ENCODE measurements at places on chromosomes 2 and 18.

DNA sequence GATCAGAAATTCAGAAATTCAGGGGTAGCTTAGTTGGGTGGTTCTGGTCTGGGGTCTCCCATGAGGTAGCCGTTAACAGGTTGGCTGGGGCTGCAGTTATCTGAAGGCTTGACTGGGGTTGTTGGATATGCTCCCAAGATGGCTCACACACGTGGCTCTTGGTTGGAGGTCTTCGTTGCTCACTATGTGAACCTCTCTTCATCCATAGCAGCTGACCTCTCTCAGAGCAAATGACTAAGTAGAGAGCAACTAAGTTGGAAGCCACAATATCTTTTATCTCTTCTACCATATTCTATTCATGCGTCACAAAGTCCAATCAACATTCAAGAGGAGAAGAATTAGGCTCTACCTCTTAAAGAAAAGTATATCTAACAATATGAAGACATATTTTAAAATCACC is 38.7 kb upstream of the SERTAD2 start:
- DNase-seq = no peak

- DNase-seq = no peak
Measured at GRCh38 chr2:30897539-30897938, 90.3 kb upstream of the CAPN13 start.

GRCh38 chr2:203437511-203437910 is 97.6 kb downstream of the RAPH1 start:
- DNase-seq = no peak

GRCh38 chr2:140248623-140249022 is 1468.4 kb upstream of the NXPH2 start:
- DNase-seq = no peak

DNA sequence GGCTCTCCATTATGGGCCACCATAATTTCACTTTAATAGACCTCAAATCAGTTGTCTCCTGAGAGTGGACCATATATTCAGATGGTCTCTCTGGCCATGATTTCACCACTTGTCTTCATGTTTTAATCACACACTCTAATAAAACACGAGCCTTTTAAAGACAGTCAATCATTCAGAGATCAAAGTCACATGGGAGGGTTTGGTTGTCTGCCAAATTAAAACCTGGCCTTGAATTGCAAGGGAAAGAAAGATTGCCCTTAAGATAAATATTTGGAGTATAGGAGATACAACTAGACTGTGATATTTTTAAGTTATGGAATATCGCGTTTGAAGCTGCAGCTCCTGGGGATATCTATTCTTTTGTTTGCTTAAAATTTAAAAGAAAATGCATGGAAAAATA is 377.8 kb upstream of the DDX18 start:
- no peak for DNase-seq

GRCh38 chr2:181988154-181988924 is 2.7 kb downstream of the PPP1R1C start:
- no peak for DNase-seq

- DNase-seq = no peak
Measured at GRCh38 chr18:40607542-40608148, 1347.4 kb upstream of the PIK3C3 start.

GRCh38 chr2:239401881-239402233 is 1.0 kb upstream of the HDAC4 start:
- DNase-seq = no peak

DNA sequence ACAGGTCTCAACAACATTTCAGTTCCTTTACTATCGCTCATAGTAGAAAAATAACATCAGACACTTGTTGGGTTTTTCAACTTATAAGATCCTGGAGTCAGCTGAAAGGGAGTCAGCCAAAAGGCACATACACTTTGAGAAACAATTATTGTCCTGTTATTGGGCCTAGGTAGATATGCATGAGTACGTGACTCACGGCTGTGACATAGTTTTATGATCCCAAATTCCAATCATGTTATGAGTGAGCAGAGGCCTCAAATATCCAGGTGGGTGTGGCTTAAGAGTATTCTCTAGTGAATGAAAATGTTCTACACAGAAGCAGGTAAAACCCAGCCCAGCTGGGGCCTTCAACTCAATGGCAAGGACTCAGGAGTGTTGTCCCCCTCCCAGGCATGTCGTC is 27.2 kb downstream of the SERPINB8 start:
- no peak for DNase-seq

DNA sequence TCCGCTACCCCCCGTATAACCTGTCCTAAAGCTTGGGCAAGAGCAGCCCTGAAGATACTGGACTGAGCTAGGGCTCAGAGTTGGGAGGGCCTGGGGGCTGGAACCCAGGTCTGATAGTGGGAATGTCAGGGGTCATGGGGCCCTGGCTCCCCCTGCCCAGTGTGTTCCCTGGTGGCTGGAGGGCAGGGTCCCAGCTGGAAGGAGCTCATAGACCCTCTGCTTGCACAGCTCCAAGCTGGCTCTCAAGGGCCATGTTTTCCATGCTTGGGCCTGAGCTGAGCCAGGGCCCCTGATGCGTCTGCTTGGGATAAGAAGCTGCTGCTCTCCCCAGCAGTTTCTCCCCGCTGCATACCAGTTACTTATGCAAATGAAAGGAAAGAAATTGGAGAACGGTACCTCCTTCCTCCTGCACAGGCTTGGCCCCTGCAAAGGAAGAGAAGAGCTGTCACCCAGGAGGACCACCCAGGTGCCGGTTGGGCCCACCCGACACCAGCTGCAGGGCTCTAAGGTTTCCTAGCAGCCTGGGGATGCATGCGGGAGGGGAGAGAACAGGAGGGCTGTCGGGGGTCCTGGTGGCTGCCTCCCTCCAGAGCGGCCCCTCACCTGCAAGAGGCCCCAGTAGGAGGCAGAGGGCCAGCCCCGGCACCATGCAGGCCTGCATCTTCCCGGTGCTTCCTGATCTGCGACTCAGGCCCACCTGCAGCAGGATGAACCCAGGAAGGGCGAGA is 628 bp downstream of the OTOS start:
- no peak for DNase-seq

- DNase-seq = no peak
Measured at GRCh38 chr18:51251625-51252024, 54.1 kb upstream of the MEX3C start.

- DNase-seq = no peak
Measured at GRCh38 chr2:13240789-13241487, 524.2 kb downstream of the TRIB2 start.

DNA sequence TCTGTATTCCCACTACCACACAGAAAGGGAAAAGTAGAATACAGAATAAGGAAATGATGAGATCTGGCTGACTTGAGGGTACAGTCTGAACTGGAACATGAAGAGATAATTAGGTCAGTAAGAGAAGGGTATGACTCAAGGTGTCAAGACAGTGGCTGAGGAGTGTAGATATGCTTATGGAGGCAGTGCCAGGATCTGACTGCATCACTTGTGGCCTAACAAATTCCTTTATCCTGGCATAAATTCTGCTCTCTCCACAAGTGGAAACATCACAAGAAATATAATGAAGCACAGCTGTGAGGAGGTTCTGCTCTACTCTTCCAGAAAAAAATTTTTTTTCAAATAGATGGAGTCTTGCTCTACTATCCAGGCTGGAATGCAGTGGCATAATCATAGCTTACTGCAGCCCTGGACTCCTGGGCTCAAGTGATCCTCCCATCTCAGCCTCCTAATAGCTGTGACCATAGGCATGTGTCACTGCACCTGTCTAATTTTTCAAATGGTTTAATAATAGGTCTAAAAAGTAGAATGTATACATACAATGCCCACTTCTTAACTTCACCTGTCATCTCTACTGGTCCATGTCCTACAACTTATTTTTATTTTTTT is 85.3 kb downstream of the C2orf74 start:
- no peak for DNase-seq

GRCh38 chr2:64972876-64973275 is 16.3 kb upstream of the SLC1A4 start:
- DNase-seq = no peak

GRCh38 chr2:230721712-230722111 is 9.1 kb downstream of the CAB39 start:
- no peak for DNase-seq

- DNase-seq = no peak
Measured at GRCh38 chr2:41313082-41313481, 734.7 kb upstream of the PKDCC start.

DNA sequence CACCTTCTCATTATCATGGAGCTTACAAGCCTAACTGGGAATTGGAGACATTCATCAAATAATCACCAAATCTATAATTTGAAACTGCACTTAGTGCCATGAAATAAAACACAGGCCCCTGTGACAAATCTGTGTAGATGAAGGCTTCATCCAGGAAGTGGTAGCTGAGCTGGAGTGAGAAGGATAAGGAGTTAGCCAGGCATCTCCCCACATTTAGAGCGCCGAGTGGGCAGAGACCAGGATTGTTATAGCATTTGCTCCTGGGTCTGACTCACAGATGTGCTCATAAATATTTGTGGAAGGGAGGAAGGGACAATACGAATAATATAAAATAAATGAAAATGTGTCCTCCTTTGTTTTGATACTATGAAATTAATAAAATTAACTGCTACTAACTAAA is 2.5 kb upstream of the MAT2A start:
- DNase-seq = no peak

- no peak for DNase-seq
Measured at GRCh38 chr18:64100116-64100922, 48.6 kb downstream of the LINC00305 start.

- DNase-seq = no peak
Measured at GRCh38 chr18:6219116-6219717, 195.5 kb downstream of the L3MBTL4 start.

- DNase-seq = no peak
Measured at GRCh38 chr2:102848366-102848839, 86.6 kb downstream of the TMEM182 start.

- no peak for DNase-seq
Measured at GRCh38 chr2:20877960-20878359, 55.1 kb upstream of the LDAH start.

DNA sequence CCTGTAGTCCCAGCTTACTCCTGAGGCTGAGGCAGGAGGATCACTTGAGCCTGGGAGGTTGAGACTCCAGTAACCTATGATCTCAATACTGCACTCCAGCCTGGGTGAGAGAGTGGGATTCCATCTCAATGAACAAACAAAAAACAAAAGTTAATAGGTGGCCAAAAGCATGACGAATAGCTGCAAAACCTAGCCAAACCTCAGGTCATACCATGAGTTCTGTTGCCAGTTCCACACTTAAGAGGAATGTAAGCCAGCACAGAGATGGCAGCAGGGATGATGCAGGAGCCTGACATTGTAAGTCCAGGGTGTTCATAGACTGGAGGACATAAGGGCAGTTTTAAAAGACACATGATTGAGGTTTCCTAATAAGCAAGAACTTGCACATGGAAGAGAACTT is 55.3 kb upstream of the RMDN2 start:
- no peak for DNase-seq

DNA sequence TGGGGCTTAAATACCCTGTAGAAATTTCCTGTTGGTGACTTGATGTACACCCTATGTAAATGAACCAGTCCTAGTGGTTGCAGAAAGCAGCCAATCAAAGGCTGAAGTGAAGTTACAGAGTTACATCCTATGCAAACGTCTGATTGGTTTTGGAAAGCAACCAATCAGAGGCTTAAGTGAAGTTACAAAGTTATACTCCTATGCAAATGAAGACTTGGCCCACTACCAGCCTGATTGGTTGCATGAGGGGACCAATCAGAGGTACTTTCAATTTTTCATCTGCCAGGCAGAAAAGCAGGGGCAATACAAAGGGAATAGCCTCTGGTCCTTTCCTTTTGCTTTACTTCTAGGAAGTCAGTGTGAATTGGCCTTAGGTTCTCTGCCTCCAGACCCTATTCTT is 13.6 kb upstream of the ZNF397 start:
- DNase-seq = no peak

DNA sequence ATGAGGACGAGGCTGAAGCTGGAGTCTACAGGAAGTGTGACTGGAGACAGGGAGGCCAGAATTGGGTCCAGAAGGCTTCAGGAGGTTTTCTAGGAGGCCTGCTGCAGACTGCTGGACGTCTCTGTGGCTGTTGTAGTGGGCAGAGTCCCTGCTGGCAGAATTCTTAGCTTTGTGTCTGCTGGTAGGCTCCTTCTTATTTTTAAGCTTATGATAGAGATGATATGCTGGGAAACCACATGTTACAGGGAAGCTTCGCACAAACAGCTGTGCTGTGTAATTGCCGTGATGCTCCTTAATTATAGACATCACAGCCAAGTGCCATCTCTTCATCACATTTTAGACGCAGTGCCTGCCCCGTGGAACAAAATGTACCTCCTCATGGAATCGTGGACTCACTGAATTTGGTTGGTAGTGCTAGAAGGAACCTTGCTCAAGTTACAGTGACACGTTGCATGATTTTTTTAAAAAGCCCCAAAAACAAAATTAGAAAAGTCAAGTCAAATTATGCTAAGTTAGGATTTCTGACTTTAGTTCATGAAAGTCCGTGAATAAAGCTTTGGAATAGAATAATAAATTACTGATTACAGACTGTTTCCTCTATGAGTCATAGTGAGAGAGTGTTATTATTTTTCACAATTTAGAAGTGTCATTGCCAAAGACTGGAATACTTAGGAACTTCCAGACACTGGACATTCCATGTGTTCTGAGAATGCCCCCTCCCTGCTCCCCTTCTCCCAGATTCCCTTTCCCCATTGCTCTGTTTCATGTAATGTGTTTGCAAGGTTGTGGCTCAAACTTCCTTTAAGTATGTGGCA is 144.1 kb downstream of the FHOD3 start:
- no peak for DNase-seq

- no peak for DNase-seq
Measured at GRCh38 chr2:18474700-18475099, 85.8 kb downstream of the RDH14 start.

- no peak for DNase-seq
Measured at GRCh38 chr2:73983322-73984202, 1.1 kb upstream of the TET3 start.

GRCh38 chr2:102114290-102114721 is 28.2 kb upstream of the IL1R1 start:
- DNase-seq = no peak

- no peak for DNase-seq
Measured at GRCh38 chr2:99845296-99845695, 297.1 kb downstream of the AFF3 start.

DNA sequence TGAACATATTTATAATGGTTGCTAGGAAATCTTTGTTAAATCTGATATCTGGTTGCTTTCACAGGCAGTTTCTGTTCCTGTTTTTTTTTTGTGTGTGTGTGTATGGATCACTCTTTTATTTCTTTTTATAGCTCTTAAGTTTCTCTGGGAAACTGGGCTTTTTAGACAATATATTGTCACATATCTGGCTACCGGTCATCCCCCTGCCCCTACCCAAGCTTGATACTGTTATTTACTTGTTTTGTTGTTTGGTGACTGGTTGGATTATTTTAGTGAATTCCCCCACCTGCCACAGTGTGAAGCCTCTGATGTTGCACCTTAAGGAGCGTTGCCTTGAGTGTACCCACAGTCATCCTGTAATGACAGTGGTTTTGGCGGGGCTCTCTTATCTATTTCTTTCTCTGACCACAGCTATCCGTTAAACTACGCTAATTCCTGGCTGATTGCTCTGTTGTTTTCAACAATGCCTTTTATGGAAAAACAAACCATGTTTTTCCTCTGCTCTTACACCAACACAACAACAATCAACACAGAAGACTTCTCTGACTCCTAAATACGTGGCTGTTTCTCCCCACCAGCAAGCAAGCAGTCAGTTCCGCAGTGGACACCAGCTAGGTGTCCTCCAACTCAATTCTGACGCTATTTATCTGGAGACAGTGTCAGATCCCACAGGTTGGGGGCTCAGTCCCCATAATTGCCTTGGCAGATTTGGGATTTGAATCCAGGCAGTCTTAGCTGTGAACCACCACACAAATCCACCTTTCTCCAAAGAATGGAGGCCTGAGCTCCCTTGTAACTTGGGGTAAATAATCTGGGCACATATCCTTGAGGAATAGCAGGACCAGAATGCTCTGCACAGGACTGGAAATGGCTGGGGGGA is 10.9 kb downstream of the GNLY start:
- DNase-seq = peak; percentile 24
